Omental fat pad (tissue), 4 donors: ENCODE measurements at places on chromosomes 6 and 20. TPM values are rescaled to one million over a fixed set of nuclear protein-coding genes. Genes with fewer than 3 reads are reported as not detected.

- DNase-seq = no peak
Observed at GRCh38 chr6:53203483-53203882, 54.8 kb upstream of the GCM1 start.

GRCh38 chr20:5825130-5825719, 75.0 kb downstream of the SHLD1 start:
- DNase-seq = no peak

The PPIL4 gene
- total RNA-seq = 32.9 TPM

- DNase-seq = no peak
Observed at GRCh38 chr6:170128346-170128745, 162.5 kb downstream of the DLL1 start.

GRCh38 chr6:72416744-72417465, 205.0 kb upstream of the KCNQ5 start:
- DNase-seq = no peak

The MYLK4 gene
- total RNA-seq = 0.28 TPM

The PI16 gene
- total RNA-seq = 12.5 TPM

The EPHA7 gene
- not detected for total RNA-seq

GRCh38 chr20:43849496-43850186, 65.0 kb upstream of the TOX2 start:
- DNase-seq = no peak

DNA sequence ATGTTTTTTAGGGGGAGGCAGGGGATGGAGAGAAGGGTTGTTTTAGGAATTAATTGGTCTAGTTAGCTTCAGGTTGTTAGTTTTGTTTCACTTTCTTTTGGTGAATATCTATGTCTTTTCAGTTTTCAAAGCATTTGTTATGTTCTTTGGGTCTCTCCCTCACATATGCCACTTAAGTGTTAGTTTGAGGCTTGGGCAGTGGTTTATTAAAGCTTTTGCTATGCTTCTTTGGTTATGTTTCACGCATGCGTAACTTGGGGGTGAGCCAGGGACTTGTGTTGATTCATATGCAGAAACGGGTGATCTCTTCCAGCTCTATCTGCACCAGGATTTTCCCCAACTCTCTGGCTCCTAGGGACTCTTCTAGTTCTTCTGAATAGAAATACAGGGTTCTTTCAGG, 11.4 kb upstream of the MMS22L start:
- no peak for DNase-seq

DNA sequence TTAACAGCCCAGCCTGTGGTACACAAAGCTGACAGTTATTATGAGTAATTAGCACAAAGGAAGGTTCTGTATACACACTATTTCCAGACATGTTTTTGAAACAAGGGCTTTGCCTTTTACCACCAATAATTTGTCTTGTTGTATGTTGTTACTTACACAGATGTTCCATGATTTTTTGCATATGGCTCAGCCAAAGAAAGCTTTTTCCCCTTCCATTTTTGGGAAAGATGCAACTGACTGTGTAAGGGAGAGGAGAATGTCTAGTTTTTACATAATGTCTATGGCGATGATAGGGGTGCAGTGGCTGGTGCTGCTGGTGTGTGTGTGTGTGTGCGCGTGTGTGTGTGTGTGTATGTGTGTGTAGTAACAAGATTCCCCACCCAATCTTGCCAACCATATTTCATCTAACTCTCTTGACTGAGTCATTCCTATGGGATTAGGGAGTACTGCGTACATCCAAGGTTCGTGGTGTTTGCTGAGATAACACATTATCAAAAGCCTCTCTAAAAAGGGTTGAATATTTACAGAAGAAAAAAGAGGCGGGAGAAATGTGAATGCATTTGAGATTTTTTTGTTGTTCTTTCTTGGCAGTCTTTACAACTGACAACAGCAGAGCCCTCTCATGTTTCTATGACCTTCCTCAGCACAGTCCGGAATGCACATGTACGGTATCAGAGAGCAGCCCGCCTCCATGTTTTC, 192.2 kb downstream of the GMPR start:
- DNase-seq = no peak

DNA sequence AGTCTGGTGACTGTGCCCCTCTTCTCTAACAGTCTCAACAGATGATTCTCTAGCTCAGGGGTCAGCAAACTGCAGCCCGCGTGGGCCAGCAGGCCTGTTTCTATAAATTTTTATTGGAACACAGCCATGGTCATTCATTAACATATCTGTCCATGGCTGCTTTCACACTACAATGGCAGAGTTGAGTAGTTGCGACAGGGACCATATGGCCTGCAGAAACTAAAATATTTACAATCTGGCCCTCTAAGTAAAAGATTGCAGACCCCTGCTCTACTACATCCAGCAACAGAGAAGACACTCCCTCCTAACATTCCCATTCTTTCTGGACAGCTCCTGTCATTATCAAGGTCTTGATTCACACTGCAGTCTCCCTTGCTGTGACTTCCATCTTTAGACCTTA, 45.2 kb downstream of the PLAGL2 start:
- DNase-seq = no peak

The OR2H1 gene
- total RNA-seq = not detected

DNA sequence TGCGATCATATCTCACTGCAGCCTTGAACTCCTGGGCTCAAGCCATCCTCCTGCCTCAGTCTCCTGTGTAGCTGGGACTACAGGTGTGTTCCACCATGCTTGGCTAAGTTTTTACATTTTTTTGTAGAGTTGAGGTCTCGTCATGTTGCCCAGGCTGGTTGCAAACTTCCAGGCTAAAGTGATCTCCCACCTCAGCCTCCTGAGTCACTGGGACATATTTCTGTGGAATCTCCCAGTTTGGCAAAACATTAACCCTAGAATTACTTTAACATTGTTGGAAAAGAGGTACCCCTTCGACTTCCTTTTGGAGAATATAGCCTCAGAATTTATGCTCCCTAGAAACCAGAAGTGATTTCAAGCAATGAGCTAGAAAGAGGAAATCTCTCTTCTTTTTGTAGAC, 57.2 kb downstream of the SHLD1 start:
- DNase-seq = no peak

GRCh38 chr20:50398821-50399554, 111.2 kb upstream of the PTPN1 start:
- no peak for DNase-seq

The SPATS1 gene
- total RNA-seq = not detected

The FHL5 gene
- 70.3 TPM for total RNA-seq

The TNFRSF21 gene
- 68.5 TPM for total RNA-seq

DNA sequence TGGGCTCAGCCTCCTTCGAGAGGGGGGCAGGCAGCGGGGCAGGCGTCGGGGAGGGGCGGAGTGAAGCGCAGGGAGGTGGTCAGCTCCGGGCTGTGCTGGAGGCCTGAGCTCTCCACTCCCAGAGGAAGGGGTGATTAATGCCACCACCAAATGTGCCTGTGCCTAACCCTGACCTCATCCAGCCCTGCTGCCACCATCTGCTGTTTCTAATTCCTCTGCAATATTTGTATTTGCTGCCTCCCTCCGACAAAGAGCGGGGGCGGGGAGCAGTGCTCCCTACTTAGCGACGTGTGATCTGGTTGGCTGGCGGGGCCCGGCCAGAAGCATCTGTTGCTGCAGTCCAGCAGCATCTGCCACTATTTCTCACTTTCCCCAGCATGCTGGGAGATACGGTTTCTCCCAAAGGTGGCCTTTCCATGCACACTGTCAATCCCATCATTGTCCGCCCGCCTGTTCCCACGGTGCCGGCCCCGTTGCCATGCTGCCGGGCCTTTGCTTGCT, 47.0 kb downstream of the DLL1 start:
- no peak for DNase-seq

DNA sequence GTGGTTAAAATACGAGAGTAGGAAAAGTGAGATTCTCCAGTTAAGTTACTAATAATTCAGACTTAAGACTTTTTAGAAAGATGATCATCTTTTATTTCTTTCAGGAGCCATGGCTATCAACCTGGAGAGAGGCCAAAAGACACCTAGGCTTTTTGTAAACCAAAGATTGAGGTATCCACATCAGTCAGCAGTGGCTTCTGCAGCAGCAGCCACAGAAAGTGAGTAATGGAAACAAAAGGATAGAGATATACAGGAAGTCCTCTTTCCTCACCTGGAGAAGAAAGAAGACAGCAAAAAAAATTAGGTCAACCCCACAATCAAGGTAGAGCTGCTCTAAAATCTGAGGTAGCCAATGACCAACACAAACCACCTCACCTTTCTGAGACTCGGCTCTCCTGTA, 22.7 kb upstream of the TRIM39 start:
- no peak for DNase-seq
